ENCODE measurements at places on chromosomes 11 and 22.

GRCh38 chr22:35846804-35847203 is 129.1 kb downstream of the APOL5 start:
- DNase-seq: no peak

- DNase-seq: no peak
Observed at GRCh38 chr11:65083134-65083833, 556 bp downstream of the CDCA5 start.

DNA sequence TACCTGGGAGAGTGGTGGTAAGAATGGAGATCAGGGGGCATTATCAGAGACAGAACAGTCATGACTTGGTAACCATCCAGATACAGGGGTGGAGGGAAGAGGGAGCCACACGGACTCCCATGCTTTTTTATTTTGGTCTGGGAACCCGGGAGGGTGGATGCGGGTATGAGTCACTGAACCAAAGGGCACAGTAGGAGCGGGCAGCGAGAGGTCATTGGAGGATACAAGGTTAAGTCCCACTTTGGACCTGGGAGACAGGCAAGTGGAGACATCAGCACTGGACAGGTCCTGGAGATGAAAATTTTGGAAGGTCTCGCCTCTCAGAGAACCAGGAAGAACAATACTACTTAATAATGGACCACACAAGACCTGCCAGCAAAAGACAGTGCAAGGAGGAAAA is 6.7 kb downstream of the HDHD5 start:
- DNase-seq: no peak

DNA sequence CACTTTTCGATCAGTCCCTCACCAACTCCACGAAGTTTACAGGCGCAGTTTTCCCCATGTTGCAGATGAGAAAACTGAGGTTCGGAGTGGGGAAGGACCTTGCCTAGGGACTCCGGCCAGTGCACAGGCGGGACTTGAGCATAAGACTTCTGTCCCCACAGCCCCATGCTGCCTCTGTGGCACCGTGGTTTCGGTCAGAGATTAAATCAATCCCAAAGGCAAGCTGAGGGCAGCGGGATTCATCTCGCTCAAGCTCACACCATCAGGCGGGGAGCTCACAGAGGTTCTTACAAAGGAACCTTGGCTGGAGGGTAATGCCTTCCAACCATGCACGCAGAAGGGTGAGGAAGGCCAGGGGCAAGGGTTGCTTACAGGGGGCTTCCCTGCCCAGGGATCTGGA is 115.5 kb downstream of the PHF21B start:
- no peak for DNase-seq

GRCh38 chr22:23678133-23678532 is 12.7 kb upstream of the RGL4 start:
- no peak for DNase-seq
